ENCODE measurements at places on chromosomes 11 and 22.

GRCh38 chr22:37037669-37038068 is 13.9 kb upstream of the KCTD17 start:
- DNase-seq = no peak

GRCh38 chr11:1604181-1604580 is 4.1 kb downstream of the KRTAP5-3 start:
- no peak for DNase-seq

DNA sequence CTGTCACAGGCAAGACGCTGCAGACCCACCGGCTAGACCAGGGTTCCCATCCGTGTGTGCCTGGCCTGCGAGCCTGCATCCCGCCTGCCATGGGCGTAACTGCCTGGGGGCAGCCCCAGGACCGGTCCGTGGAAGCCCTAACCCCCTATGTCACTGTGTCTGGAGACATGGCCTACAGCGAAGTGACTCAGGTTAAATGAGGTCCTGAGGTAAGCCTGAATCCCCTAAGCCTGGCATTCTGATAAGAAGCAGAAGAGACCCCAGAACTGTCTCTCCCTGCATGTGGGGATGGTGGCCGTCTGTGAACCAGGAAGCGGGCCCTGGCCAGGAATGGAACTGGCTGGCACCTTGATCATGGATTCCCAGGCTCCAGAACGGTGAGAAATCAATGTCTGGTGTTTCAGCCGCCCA is 570.1 kb downstream of the BRD1 start:
- DNase-seq = peak; percentile 60

GRCh38 chr11:555227-555779 is 5.2 kb downstream of the LMNTD2 start:
- no peak for DNase-seq

GRCh38 chr22:23212061-23213021 is 32.0 kb downstream of the BCR start:
- DNase-seq = no peak

DNA sequence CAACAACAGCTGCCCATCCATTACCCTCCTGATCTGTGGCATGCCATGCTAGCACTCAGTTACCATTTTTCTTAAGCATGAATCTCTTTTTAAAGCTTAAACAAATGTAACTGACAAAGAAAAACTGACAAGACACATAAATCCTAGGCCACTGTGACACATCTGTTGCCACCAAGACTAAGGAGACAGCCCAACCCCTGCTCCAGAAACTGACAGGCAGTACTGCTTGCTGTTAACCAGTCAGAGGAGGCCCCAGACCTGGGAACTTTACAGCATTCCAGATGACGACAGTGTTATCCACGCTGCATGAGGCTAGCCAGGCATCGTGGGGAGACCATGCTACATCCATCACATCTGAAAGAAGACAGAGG is 33.8 kb downstream of the HIRA start:
- no peak for DNase-seq

DNA sequence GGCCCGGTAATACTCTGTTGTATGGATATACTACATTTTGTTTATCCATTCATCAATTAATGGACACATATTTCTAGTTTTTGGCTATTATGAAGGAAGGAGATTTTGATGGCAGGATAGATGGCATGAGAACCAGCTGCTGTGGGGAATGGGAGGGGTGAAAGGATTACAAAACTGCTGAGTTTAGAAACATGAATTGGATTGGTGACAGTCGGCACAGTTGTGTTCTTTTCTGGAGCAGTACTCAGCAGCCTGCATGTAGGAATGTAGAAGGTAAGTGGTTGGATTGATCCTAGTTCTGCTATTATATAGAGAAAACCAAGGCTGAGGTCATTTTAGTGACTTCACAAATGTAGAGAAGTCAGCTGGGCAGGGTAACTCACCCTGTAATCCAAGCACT is 7.1 kb downstream of the PAAF1 start:
- no peak for DNase-seq

DNA sequence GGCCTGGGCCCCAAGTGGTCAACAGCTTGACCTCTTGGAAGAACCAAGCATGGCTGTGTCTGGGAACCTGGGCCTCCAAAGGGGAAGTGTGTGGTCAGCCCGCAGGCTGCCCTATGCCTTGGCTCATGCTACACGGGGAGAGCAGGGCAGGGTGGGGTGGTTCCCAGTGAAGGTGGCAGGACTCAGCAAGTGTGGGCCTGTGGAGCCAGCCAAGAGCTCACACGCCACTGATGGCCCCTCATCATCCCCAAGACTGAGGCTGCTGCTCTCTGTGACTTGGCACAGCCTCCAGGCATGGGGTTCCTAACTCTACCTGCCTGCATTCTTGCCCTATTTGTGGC is 15.9 kb upstream of the DGCR8 start:
- no peak for DNase-seq

- no peak for DNase-seq
Observed at GRCh38 chr11:111347723-111348115, 31.4 kb downstream of the POU2AF1 start.

GRCh38 chr22:45008751-45009605 is 827 bp downstream of the PHF21B start:
- no peak for DNase-seq

- no peak for DNase-seq
Observed at GRCh38 chr22:39314251-39314971, 5.0 kb downstream of the RPL3 start.
